ENCODE measurements at places on chromosomes 6 and 20.

DNA sequence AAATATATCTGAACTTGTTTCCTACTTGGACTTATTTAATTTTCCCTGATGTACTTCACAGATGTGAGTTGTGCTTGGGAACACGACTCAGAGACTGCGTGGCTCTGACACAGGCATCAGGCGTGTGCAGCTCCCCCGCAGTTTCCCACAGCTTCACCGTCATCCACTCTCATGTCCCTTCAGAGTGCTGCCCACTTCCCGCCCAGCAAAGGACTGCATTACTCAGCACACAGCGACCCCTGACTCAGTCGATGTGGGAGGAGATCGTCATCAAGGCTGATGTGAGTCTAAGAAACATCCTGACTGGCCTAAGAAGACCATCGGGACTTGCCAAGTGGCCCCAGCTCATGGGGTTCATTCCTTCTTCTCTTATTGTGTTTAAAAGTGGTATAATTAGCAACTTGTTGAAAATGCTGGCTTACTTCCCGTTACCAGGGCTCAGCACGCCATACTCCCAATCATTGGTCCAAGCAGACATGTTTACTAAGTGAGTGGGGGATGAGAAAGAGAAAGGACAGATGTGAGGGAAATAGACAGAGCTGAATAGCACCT lies 539.4 kb upstream of the JARID2 start:
- DNase-seq: no peak

DNA sequence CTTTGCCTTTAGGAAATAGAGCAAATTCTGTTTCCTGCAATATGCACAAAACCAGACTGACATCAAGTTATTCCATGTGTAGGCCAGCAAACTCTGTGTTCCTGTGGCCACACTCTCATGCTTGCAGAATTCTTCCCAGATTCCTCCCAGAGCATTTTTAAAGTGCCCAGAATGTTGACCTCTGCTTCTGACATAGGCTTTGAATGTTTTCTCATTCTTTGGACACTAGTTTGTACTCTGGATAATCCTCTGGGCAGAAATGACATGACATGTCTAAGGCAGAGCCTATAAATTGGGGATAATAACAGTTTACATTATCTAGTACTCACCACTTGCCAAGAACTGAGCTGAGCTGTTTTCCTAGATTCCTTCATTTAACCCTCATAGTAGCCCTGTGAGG lies 9.2 kb upstream of the EFHC1 start:
- no peak for DNase-seq

- DNase-seq: no peak
Measured at GRCh38 chr20:61746781-61747180, 318.9 kb downstream of the TAF4 start.

- no peak for DNase-seq
Measured at GRCh38 chr6:8322659-8323058, 112.7 kb downstream of the SLC35B3 start.
